ENCODE measurements at places on chromosomes 5 and 9.

GRCh38 chr5:157651623-157652376 is 438 bp downstream of the SOX30 start:
- peak; percentile 81 for DNase-seq

GRCh38 chr9:94949370-94949769 is 222.9 kb downstream of the AOPEP start:
- DNase-seq: no peak

DNA sequence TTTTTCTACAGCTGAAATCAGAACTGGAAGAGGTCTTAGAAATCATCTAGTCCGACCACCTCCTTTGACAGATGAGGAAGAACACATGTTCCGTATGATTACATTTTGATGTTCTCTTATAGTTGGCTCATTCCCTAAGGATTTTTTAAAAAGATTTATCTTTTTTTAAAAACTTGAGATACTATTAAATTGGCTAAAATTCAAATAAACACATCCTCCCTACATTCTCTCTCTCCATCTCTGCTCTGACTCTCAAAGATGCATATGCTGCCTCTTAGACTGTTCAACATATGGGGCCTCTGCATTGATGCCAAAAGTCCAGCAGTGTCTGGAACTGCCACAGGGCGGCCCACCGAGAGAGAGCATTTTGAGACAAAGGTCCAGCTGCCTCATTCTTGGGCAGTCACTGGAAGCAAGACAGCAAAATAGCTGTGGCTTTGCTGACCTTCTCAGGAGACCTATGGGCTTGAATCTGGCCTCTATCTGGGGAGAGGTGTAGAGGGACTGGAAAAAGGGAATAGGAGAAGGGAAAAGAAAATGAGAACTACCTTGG is 12.8 kb upstream of the TSSK1B start:
- no peak for DNase-seq

- peak; percentile 45 for DNase-seq
Measured at GRCh38 chr9:126860757-126861466, 473 bp downstream of the ZBTB34 start.

DNA sequence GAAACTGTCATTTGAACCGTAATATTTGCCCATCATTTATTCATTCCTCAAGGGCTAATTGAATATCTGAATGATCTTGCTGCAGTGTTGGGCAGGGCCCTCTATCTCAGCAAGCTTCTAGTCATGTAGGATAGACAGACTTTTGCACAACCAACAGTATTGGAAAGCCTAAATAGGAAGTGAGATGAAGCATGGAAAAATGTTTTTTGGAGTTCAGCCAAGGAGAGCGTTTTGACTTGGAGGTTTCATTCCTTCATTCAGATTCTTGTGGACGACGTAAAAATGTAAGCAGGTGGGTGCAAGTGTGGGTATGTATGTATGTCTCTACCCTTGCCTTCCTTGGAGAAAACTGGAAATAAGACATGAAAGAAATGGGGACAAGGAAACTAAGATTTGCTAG is 15.5 kb downstream of the DAPK1 start:
- DNase-seq: no peak

GRCh38 chr9:129553277-129553676 is 67.6 kb downstream of the C9orf50 start:
- no peak for DNase-seq

GRCh38 chr5:1930501-1930879 is 47.8 kb upstream of the IRX4 start:
- DNase-seq: no peak

DNA sequence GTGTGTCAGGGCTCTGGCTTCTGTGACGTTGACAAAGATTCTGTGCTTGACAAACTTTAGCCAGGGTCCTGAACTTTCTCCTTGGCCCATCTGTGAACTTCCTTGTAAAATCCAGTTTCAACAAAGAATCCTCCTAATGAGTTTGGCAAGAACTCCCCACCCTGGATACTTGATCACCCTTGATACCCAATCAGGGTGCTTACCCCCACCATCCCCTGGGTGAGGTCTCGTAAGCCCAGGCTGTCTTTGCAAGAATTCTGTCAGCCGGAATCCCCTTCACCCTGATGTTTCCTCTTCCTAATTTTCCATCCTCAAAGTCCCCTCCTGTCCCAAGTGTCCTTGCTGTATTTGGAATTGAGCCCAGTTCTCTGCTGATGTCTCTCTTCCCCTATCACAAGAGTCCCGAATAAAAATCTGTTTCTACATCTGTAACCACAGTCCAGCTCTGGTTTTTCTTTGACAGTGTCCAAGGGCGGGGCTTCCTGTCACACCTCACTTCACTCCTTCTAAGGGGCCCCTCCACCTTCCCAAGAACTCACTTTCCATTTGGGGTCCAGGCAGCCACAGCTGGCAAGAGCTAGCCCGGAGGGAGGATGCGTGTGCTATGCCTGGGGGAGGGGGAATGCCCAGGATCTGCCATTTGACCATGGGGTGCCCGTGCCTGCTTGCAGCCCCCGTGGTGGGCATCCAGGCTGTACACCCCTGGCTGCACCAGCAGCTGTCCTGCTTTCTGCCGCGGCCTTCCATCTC is 2.7 kb upstream of the CARD19 start:
- no peak for DNase-seq

DNA sequence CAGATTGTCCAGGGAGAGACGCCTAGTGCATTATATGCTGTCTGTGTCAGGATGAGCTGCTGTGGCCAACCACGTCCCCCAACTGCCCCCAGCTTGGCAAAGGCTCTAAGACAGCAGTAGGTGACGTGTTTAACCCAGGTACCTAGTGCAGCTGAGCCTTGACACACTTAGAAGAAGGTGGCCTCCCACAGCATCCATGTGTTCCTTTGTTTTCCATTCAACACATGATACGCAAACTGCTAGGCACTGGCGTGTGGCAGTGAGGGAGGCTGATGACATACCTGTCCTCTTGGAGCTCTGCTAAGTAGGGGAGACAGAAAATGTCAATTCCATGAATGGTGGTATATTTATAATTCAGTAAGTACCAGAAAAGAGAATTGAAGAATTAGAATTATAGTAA is 291.7 kb downstream of the NR3C1 start:
- DNase-seq: no peak

- no peak for DNase-seq
Measured at GRCh38 chr5:180021900-180022299, 49.7 kb downstream of the RNF130 start.

Data from activated CD4-positive, CD25-positive, alpha-beta regulatory T cell treated with anti-CD3 and anti-CD28 coated beads, Interleukin-2, amount 50 U/mL, for 72 hours (primary cell).